IPS-NIHi11 (cell line): ENCODE measurements at places on chromosomes 6 and 20.
A peak's percentile ranks its signal among the peaks of the same experiment; 100 is the strongest.

DNA sequence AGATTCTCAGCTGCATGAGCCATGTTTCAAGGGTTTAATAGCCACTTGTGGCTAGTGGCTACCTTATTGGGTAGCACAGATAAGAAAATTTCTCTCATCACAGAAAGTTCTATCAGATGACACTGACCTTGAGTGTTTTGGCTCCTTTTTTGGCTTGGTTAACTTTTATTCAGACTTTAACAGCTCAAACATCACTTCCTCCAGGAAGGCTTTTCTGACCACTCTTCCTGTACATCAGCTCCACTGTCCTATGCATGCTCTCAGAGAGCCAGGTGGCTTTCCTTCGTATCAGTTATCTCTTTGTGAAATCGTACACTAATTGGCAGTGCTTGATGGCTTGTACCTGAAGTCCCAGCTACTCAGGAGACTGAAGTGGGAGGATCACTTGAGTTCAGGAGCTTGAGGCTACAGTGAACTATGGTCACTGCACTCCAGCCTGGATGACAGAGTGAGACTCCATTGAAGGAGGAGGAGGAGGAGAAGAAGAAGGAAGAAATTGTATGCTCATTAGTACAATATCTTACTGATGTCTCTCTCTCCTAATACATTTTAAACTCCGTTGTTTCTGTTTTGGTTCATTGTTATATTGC lies 10.7 kb downstream of the MAFB start:
- no peak for DNase-seq

- DNase-seq, result no peak
These were observed 9.3 kb downstream of the PREX1 start for GRCh38 chr20:48818481-48818987.

DNA sequence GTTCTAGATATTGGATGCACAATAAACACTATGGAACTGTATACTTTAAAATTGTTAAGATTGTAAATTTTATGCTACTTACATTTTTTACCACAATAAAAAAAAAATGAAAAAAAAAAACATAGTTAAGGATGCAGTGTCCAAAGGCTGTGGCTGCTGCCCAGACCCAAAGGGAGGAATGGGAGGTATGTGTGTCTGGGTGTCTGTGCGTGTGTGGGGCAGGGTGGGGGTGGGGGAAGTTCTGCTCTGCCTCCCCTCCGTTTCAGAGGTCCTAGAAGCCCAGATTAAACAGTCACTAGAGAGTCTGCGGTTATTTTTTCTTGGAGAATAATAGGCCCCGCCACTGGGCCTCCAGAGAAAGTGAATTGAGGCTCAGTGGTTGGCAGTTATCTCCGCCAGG lies 136.4 kb upstream of the ARMC2 start:
- no peak for DNase-seq

DNA sequence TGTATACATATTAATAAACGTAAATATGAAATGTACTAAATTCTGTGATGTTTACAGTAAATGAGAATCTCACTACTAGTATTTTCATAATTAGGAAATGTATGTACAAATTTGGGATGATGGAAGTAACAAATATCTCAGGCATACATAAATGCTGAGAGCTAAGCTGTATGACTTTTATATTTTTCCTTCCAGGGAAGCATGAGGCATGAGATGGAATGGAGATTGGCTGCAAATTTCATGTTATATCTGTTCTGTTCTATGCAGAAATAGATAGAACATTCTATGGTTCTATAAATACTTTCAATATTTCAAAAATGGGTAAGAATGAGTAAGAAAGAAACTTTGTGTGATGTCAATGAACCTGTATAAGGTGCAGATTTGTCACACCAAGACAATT lies 335.2 kb downstream of the KHDRBS2 start:
- DNase-seq, result no peak

GRCh38 chr6:55276745-55277530 lies 50.3 kb upstream of the GFRAL start:
- DNase-seq, result peak; percentile 48

GRCh38 chr20:59004763-59005522 lies 2.1 kb downstream of the CTSZ start:
- no peak for DNase-seq

DNA sequence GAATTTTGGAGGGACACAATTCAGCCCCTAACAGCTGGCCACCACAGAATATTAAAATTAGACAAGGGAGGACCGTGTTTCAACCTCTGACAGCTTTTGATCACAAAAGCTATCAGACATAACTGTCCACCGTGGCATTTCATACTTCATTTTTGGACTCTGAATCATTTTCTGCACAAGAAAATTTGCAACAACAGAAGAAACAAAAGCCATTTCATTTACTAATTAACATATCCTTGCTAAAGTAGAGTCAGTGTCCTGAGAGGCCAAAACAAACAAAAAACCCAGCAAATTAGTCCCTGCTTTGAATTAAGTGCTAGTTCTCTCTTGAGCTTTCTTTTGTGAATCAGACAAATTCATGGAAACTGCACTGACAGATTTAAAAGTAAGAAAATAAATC lies 17.6 kb upstream of the COL12A1 start:
- DNase-seq, result no peak

- DNase-seq, result no peak
These were observed 86.2 kb upstream of the CNKSR3 start for GRCh38 chr6:154596701-154597100.

- peak; percentile 27 for DNase-seq
These were observed 849 bp downstream of the GSTA4 start for GRCh38 chr6:52994031-52994838.

DNA sequence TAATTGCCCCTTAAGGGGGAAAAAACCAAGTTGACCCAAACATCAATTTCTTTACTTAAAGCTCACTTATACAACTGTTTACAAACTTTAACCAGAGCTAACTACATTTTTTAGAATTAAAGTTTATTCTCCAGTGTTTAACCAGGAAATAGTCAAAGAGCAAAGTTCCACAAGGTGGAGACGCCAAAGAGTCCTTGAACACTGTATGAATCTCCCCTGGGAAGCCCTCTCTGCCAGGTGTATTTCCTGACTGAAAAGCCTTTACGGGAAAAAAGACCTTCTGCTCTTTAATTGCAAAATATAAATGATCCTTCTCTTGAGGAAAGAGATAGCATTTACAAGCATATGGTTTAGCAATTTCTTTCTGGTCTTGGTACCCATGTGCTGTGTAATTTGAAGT lies 36.2 kb downstream of the BTBD9 start:
- no peak for DNase-seq

- no peak for DNase-seq
These were observed 48.3 kb downstream of the OR2B6 start for GRCh38 chr6:28005152-28005890.

- no peak for DNase-seq
These were observed 65.9 kb upstream of the DDR1 start for GRCh38 chr6:30818391-30818841.

GRCh38 chr20:4051413-4052138 lies 36.2 kb upstream of the RNF24 start:
- DNase-seq, result no peak
